ENCODE measurements at places on chromosomes 3 and 15.

DNA sequence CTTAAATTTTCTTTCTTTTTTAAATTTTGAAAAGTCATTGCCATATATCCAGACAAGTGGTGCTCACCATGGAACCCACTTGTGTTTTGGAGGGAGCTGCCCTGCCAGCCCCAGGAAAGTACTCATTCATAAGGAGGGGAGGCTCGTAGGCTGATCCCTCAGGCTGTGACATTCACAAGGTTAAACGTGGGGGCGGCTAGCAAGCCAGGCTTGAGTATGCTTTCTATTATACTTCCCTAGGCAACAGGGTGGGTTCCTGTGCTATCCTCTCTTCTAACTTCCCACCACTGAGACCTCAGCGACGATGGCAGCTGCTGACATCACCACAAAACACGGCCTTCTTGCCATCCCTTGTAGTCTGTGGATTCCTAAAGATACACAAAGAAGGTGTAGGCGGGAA is 160.5 kb upstream of the C2CD4B start:
- no peak for ATAC-seq

GRCh38 chr3:69458803-69459365 is 73.0 kb upstream of the FRMD4B start:
- ATAC-seq = no peak

DNA sequence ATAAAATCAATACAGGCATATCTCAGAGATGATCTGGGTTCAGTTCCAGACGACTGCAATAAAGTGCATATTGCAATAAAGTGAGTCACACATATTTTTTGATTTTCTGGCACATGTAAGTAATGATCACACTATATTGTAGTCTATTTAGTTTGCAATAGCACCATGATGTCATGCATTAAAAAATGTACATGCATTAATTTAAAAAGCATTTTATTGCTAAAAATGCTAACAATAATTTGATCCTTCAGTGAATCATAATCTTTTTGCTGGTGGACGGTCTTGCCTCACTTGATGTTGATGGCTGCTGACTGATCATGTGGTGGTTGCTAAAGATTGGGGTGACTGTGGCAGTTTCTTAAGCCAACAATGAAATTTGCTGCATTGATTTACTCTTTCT is 511.1 kb downstream of the OTOL1 start:
- ATAC-seq = no peak

- peak; percentile 60 for ATAC-seq
Measured at GRCh38 chr15:85402195-85402881, 21.9 kb downstream of the AKAP13 start.
